ENCODE measurements at places on chromosomes 13 and 19. TPM values are rescaled to one million over a fixed set of nuclear protein-coding genes. Genes with fewer than 3 reads are reported as not detected.

Gene GGN
- 0.31 TPM for total RNA-seq

Gene GPR18
- total RNA-seq = not detected

- no peak for DNase-seq
These were observed 20.7 kb upstream of the HMGB1 start for GRCh38 chr13:30486230-30487074.

DNA sequence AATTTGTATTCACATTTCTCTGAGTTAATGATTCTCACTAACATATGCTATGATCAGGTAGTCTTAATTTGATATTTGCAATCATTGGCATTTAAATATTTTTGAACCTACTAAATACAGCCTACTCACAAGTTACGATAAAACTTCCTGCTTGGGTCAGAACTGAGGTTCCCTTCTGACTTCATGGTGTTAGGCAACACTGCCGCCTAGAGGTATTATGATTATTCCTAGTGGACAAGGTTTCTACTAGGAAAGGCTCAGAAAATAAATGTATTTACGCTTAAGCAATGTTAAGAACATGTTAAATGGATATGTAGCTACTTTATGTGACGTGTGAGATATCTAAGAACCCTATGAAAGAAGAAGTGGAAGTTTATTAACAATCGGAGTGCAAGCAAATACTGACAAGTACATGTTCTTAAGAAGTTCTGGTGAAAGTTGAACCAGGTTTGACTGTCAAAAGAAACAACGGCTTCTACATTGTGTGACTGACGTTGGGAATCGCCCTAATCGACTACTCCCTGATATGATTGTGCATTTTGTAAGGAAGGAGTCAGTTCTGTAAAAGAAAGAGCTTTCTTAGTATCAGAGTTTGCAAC is 1395.8 kb downstream of the SLITRK5 start:
- no peak for DNase-seq

GRCh38 chr19:12000152-12000981 is 35.1 kb downstream of the ZNF433 start:
- DNase-seq = no peak

DNA sequence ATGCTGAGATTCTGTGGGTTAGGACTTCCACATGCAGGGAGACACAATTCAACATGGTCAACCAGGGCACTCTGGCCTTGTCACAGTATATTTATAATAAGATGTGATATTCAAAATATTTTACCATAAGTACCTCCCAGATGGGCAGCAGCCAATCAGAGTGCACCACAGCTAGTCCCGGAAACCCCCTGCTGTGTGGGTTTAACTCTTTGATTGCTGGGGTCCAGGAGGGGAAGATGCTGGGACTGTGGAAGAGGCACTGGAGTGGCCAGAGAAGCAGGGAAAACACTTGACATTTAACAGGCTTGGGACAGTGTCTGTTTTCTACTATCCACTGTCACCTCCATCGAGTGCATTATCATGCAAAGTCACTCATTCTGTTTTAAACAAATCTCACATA is 99.0 kb downstream of the MBNL2 start:
- no peak for DNase-seq

DNA sequence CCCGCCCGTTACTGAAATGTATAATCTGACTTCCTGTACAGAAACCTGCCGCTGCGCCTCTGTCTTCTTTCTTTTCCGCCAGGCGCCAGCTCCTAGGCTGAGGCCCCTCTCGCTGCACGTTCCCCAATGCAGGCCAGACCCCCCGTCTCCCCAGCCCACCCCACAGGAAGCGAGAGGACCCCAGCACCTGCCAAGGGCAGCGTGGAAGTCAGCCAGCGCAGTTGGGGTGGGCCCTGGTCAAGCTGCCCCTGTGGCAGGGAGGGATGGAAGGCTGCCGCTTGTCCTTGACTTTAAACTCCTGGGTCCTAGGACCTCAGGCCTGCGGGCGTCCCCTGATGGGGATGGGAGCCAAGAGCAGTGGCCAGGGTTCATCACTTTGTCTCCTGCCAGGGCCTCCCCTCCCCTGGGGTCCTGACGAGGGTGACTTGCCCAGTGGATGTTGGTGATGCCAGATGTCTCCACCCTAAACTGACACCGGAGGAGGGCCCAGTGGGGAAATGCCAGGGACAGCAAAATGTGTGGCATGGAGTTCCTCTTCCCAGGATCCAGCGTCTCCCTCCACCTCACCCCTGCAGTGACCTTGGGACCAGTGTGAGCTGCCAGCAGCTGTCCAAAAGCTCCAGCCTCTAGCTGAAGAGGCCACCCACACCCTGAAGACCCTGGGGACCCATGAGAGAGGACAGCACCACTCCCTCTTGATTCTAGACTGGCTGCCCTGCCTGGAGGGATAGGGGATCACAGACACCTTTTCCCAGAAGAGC is 8.5 kb upstream of the MARCHF2 start:
- no peak for DNase-seq
